ENCODE measurements at places on chromosomes 7 and 10. TPM values are rescaled to one million over a fixed set of nuclear protein-coding genes. Genes with fewer than 3 reads are reported as not detected.
A peak's percentile ranks its signal among the peaks of the same experiment; 100 is the strongest.

- DNase-seq: peak; percentile 80
These were observed 377.6 kb upstream of the MYO3A start for GRCh38 chr10:25556457-25556856.

- no peak for DNase-seq
These were observed 155.7 kb downstream of the LCOR start for GRCh38 chr10:96987842-96988175.

DNA sequence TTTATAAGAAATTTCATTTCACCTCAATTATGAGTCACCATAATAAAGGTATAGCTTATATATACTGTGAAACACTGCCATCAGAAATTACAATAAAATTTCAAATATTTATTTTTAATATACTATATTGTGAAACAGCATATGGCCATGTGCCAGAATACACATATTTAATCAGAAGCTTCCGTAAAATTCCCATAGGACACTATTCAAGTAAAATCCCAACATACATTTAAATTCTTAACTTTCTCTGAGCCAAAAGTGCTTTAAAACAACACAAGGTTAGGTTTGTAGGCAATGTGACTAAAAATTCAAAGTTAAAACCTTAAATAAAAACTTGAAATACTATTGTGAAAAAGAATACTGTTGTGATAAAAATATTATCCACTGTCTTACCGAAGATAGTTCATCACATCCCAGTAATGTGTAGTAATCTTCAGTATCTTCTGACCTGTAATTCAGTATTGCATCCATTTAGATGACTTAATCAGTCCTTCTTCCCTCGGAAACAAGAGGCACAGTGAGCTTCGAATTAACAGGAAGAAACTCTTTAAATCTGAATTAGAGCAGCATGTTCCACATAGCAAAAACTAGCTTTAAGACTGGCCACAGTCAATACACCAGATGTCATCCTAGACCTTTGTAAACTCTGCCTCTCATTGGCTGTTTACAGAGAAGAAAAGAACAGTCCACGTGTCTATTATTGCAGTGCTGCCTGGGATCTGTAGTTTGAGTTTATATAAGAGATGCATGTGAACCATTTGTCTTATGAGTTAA, at the start of gene DNAJC12:
Gene DNAJC12, minus strand, starts transcription at position 648 of the 774 bp plus-strand sequence. Its CDS starts 177 bp downstream, at position 471.
- DNase-seq: peak; percentile 43

DNA sequence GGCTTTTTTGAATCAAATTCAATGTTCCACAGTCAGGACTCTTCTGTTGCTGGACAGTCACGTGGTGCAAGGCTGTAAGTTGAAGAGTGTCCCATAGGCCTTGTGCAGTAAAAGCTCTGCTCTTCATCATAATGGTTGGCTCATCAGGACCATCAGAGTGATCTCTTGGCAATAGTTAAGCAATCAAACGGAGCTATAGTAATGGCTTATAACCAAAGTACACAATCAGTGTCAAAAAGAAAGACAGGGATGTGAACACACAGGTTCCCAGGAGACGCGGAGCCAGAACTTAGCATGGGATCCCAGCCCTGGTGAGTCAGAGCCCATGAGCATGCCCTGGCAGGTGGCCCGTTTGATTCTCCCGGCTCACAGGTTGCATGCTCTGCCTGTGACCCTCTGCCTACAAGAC, 10.8 kb upstream of the GPNMB start:
- DNase-seq: no peak

GRCh38 chr7:75657866-75658265, 80.9 kb downstream of the HIP1 start:
- no peak for DNase-seq

GRCh38 chr10:132223156-132223590, 36.4 kb downstream of the DPYSL4 start:
- peak; percentile 75 for DNase-seq

DNA sequence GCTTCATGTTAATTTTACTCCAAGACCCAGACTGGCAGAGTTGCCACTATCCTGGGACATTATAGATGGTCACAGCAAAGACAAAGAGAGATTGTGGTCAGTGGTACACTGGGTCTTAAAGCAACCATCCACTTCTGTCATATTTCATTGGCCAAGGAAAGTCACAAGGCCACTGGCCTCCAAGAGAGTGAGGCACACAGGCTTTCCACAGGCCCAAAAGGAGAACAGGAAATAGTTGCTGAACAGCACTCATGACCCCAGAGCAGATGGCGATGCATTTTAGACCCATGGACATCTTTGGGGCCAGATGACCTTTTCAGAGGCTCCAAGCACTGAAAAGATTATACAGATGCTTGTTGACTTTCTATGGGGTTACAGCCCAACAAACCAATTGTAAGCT, 97.4 kb downstream of the ARID5B start:
- DNase-seq: no peak

DNA sequence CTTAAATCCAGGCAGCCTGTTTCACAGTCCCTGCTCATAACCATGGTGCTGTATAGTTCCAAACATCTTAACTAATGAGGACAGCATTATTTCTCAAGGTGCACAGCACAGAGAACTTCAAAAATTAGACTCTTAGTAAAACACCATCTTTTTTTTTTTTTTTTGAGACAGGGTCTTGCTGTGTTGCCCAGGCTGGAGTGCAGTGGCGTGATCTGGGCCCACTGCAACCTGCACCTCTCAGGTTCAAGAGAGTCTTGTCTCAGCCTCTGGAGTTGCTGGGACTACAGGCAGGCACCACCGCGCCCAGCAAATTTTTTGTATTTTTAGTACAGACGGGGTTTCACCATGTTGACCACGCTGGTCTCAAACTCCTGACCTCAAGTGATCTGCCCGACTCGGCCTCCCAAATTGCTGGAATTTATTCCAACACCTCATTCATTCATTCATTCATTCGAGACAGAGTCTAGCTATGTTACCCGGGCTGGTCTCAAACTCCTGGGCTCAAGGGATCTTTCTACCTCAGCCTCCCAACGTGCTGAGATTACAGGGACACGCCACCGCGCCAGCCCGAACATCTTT, 507 bp upstream of the TMEM254 start:
- no peak for DNase-seq

- no peak for DNase-seq
These were observed 42.4 kb downstream of the C10orf120 start for GRCh38 chr10:122657255-122657654.

- DNase-seq: no peak
These were observed 103.6 kb downstream of the HGF start for GRCh38 chr7:81666209-81666608.

- peak; percentile 89 for DNase-seq
These were observed 3.7 kb upstream of the HNRNPH3 start for GRCh38 chr10:68327889-68328786.

DNA sequence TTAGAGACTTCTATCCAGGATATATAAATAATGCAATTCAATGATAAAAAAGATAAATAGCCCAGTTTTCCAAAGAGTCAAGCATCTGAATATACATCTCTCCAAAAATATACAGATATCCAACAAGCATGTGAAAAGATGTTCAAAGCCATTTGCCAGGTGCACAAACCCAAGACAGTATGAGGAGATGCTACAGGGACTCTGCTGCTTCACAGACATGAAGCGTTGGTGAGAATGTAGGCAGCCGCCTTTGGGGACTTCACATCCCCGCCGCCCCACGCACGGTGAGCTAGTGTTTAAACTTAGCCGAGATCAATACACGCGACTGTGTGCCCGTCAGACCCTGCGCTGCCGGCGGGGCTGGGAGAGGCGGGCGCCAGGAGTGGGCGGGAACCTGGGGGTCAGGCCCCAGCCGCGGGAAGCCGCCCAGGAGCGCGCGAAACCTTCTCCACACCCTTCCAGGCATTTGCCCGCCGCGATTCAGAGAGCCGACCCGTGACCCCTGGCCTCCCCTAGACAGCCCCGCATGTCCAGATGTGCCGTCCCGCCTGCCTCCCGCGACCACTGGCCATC, 927 bp upstream of the ALOX5 start:
- DNase-seq: no peak

DNA sequence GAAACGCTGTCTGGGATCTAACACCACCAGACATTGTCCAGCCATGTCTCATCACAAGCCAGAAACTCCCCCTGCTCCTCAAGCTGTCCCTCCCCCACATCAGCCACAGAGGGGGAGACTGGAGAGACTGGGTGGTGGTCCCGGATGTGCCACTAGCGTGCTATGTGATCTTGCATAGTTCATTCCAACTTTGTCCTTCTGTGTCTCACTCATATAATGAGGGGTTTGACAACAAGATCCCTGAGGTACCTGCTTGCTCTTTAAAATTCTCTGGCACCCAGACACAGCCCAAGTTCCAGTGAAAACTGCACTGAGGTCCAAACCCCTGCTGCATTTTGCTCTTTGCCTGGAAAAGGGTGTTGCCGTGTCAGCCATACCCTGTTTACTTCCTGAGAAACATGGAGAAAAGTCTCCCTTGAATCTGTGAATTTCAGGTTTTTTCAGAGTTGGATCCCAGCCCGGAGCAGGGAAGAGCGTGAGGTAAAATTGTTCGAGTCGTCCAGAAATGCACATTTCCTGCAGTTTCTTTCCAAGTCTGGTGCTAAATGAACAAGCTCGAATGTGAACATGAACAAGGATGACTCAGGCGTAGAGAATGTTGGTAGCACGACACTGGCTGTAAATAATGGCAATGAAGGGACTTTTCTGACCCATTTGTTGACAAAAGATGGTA, 156.6 kb downstream of the CCDC3 start:
- peak; percentile 88 for DNase-seq

- no peak for DNase-seq
These were observed 4.3 kb upstream of the ELFN1 start for GRCh38 chr7:1665549-1666316.

DNA sequence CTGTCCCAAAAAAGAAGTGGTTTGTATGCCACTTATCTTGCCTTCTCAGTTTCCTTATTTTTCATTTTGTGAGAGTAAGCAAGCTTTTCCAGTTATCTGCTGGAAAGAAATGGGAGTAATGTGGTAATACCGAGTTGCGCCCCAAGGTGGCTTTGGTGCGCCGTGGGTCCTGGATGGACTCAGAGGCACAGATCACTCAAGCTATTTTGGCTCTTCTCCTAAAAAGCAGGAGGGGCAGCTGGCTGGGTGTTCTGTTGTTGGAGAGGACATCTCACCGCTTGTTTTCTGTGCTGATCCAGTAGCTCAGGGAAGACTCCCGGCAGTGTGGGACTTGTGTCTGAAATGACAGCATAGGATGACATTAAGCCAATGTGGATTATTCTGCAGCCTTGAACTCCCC, 16.4 kb downstream of the PRKRIP1 start:
- peak; percentile 30 for DNase-seq

- no peak for DNase-seq
These were observed 1520.1 kb downstream of the REEP3 start for GRCh38 chr10:65041307-65041706.

GRCh38 chr10:60414111-60414510, 24.4 kb upstream of the ANK3 start:
- DNase-seq: no peak

DNA sequence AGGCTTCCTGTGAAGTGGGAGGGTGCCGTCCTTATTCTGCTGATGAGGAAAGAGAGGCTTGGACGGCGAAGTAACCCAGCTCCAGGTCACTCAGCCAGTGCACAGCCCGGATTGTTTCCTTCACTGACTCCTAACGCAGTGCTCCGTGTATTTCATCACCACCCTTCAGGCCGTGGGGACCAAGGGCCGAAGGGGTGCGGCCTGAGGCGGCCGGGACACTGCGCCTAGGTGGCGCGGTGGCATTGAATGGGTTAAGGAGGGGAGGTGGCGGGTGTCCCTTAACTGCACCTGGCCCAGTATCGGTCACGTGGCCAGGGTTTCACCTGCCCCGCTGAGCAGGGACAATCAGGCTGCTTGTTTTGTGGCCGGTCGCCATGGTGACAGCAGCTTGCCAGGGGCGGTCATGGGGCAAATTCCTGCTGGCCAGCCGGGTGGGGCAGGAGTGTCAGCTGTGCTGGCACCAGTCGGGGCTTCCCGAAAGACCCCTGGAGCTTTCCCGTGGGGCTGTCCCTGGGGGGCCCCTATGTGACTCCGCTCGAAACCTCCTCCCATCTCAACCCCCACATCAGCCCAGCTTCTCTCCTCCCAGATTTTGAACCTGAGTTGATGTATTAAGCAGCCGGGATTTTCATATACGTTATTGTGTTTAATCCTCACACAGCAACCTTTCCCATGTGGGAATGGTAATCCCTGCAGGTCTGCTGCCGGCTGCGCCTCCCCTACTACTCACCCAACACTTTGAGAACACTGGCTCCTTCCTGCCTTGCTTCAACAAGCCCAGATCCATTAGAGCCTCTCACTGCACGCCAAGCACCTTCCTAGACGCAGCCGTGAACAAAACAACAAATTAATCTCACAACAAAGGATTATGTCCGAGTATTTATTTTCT, 4.4 kb upstream of the ABHD11 start:
- DNase-seq: no peak

DNA sequence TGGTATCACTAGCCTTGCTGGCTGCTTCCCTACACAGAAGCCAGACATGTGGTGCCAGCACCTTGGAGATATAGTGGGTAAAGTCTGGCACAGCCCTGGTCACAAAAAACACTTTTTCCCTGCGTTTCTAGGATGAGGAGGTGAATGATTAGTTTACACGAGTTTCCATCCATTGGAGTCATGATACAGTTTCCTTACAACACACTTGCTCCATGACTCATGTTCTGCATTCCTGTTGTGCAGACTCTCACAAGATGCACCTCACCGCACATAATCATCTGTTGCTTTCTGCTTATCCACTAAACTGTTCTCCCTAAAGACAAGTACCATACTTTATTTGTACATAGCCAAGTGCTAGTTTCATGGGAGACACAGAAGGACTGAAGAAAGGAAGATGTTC, 747.1 kb upstream of the GALNT17 start:
- DNase-seq: peak; percentile 43

The AGR2 gene
- not detected for total RNA-seq

The HABP2 gene
- not detected for total RNA-seq

The PRKAR2B gene
- total RNA-seq: 7.1 TPM

The SFTPA1 gene
- not detected for total RNA-seq

The GLRX3 gene
- 67.6 TPM for total RNA-seq

The UPK3B gene
- total RNA-seq: not detected

The INTS1 gene
- total RNA-seq: 69.9 TPM

Data from fibroblast of villous mesenchyme (primary cell).